CD4-positive, alpha-beta T cell treated with Interleukin-17A for 4 hours (primary cell): ENCODE measurements at places on chromosomes 13 and 19.
A peak's percentile ranks its signal among the peaks of the same experiment; 100 is the strongest.

GRCh38 chr19:11446652-11447301 lies 11.3 kb downstream of the PRKCSH start:
- DNase-seq: peak; percentile 64

DNA sequence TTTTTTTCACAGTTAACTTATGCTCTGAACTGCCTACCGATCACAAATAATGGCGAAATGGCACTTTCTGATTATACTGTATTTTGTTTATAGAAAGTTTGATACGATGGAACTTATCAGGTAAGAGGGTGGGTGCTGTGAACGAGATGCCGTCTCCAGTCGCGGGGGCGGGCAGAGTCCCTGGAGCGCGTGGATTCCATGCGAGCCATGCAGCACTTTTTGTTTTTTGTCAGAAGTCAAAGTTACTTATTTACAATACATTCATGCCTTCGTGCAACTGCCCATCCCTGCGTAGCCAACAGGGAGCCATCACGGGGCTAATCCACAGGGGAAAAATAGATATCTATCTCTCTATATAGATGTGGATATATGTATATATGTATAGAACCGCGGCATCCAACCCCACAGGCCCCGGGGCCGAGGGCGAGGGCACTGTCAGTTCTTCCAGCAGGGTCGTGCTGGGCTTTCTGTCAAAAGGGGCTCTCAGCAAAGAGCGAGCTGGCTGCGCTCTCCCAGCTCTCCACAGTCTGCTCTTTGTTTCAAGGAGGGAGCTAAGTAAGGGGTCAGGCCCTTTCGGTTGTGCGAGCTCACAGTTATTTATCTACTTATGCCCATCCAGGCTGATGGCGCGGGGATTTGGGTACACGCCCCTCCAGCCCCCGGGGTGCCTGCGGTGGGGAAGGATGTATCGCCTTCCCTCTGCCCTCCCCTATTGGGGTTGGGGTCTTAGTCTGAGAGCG lies 3.4 kb downstream of the SLITRK1 start:
- no peak for DNase-seq

- no peak for DNase-seq
Observed at GRCh38 chr13:108302279-108302678, 32.8 kb downstream of the TNFSF13B start.

DNA sequence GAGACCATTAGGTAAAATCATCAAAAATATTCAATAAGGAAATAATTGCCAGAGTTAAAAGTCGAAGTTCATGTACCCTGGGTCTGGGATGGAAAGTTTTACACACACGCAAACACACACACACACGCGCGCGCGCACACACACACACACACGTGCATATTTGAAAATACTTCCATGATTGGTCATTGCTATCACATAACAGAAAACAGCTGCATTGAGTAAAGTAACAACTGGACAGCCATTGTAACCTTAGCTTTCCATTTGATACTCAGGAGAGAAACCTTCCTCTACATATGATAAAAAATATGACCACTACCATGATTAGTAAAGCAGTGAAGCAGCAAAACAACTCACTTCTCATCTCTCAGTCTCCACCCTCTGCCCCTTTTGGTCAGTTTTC lies 490.0 kb upstream of the SGCG start:
- no peak for DNase-seq

- DNase-seq: peak; percentile 84
Observed at GRCh38 chr19:21482863-21483276, 22.5 kb upstream of the ZNF429 start.

DNA sequence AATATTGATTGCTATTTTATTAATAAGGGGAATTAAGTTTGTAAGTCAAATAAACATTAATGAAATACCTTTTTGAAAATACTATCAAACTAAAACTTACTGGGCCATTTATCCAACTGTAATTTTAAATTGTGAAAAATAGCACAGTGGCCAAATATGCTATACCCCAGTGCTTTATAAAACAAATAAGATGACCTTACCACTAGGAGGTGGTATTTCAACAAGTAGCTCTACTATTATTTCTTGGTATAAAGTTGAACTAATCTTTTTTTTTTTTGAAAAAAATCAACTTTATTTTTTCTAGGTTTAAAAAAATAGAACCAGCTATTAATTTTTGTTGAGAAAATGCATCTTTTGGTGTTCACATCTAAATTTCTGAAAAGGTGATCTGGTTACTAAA lies 14.7 kb downstream of the LACC1 start:
- DNase-seq: no peak

- DNase-seq: no peak
Observed at GRCh38 chr13:33270895-33271538, 14.5 kb downstream of the STARD13 start.

- no peak for DNase-seq
Observed at GRCh38 chr19:4744451-4745174, 21.0 kb upstream of the DPP9 start.

- DNase-seq: peak; percentile 5
Observed at GRCh38 chr13:33787051-33787591, 30.8 kb upstream of the RFC3 start.

DNA sequence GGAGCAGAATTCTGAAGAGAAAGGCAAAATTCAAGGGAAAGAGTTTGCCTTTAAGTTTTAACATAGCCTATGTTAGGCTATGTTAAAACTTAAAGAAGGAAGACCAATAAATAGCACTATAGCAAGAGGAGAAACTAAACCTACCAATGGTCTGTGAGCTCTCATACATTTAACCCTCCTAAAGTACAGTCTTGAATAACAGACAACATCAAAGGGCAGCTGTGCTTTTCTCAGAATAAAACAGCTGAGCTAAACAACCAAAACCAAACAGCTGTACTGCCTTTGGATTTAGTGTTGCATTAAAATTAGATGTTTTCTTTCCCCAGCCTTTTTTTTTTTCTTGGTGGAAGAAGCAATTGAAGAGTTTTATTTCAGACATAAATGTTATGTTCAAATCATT lies 34.0 kb downstream of the KLF5 start:
- no peak for DNase-seq

DNA sequence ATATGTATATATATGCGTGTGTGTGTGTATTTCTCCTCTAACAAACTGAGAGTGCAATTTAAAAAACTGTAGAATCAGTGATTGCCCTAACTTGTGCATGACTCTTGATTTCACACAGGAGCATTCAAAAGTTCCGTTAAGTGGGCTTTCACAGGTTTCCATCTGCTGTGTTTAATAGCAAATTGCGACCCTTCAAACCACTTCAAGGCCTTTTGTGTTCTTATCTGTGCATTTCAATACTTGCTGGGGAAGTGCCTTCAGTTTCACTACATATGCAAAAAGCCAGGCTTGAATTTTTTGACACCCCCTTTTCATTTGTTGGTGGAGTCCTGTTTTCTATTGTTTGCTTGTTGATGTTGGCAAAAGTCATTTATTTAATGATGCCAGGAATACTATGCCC lies 158.0 kb downstream of the TM9SF2 start:
- DNase-seq: no peak

GRCh38 chr13:20525601-20526544 lies at the start of gene CRYL1:
Gene CRYL1, minus strand, starts transcription at chr13:20525857. Its CDS starts 63 bp downstream, at chr13:20525794.
- peak; percentile 82 for DNase-seq

DNA sequence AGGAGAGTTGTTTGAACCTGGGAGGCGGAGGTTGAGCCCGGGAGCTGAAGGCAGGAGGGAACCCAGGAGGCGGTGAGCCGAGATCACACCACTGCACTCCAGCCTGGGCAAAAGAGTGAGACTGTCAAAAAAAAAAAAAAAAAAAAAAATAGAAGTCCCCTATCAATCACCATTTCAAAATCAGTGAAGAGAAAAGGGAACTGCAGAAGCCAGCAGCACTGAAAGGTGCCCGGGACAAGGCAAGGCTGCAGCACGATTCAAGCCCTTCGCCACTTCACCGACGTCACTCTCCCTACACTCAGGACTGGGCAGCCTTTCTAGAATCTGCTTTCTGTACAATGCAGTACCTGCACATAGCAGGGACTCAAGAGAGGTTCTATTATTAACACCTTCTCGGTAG lies 21.9 kb upstream of the USP12 start:
- no peak for DNase-seq

GRCh38 chr13:79404361-79404760 lies 1.7 kb downstream of the RBM26 start:
- no peak for DNase-seq

DNA sequence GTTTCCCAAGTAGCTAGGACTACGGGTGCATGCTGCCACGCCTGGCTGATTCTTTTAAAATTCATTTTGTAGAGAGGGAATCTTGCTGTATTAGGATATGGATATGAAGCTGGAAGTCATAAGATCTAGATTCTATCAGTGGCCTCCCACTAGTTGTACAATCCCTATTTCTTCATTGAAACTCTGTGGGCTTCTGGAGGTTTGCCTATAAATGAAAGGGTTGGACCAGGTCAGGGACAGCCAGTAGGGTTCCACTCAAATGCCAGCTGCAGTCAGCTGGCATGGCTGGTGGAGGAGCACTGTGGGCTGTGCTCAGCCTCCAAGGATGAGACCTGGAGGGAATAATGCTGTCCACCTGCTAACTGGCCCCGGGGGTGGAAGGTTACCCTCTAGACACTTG lies 110.2 kb upstream of the GJB6 start:
- no peak for DNase-seq

DNA sequence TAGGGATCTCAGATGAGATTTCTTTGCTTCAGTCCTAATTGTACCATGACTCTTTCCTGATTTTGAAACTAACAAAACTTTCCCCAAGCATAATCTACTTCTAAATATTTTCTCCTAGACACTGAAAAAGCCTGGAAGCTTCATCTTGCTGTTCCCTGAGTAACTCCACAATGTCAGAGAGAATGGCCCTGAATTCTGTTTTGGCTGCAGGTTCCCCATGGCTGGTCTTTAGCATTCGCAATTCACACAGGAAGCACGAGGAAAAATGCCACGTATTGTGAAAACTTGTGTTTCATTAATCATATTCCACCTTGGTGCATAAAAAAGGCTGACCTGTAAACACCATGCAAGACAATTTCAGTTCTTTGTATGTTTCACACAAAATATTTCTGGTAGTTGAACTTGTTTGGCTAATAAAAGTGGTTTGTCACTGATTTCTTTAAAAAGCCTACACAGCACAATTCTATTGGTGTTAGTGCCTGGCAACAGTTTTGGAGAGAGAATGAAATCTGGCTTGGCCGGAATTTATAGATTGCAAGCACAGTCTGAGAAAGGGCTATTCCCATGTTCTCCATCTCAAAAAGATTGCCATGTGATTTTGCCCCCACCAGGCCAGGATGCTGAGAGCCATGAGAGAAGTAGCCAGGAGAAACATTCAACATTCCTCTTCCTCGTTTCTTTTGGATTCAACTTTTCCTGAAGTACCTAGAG lies 367.1 kb downstream of the NDFIP2 start:
- DNase-seq: no peak

GRCh38 chr19:47608969-47609905 lies at the start of gene BICRA:
Gene BICRA, plus strand, starts transcription at chr19:47609134. Its CDS starts 64,441 bp downstream, at chr19:47673575.
- DNase-seq: peak; percentile 84

- DNase-seq: no peak
Observed at GRCh38 chr13:98364647-98365046, 187.6 kb upstream of the RNF113B start.

DNA sequence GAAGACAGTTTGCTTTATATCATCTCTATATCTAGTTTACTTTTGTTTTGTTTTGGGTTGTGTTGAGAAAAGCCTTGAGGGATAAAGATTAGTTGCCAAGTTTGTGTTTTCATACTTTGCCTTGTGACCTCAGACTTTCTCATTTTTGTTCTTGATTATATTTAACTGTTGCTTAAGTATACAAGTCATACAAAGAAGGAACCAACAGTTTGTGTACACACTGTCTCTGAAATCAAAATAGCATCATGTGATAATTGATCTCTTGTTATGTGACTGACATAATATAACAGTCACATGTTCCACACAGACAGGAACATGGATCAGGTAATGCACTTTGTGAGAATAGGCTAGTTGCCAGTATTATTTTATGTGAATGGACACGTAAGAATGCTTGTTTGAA lies 70.8 kb downstream of the SHISA2 start:
- no peak for DNase-seq

GRCh38 chr19:15623711-15624318 lies 8.8 kb downstream of the CYP4F8 start:
- no peak for DNase-seq

DNA sequence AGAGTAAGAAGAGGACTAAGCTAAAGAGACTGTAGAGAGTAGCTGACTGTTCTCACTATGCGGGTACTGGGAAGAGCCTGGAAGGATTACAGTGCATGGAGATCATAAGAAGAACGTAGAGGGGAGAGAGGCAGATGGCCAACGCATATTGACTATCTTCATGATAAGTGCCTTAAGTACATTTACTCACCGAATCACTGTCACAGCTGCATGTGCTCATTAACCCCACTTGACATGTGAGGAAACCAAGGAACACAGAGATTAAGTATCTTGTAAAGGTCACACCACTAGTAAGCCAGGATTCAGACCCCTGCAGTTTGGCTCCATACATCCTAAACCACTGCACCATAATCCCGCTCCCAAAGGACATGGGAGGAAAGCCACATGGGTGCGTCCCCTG lies 34.1 kb downstream of the SMAD9 start:
- no peak for DNase-seq

DNA sequence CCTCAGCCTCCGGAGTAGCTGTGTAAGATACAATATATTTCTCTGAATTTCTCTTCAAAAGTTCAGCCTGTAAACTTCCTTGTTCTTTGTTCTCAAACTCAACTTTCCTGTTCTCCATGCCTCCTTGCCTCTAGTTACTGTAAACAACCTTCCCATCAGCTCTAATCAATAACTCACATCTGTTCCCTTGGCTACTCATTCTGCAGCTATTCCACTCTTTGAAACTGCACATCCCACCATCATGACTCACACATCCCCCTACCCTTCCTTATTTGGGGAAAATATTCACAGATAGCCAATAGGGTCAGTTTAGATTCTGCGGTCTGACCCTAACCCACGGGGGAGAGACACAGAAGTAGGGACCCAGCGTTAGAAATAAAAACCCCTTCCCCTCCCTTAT lies 2.0 kb downstream of the ZNF562 start:
- DNase-seq: no peak

DNA sequence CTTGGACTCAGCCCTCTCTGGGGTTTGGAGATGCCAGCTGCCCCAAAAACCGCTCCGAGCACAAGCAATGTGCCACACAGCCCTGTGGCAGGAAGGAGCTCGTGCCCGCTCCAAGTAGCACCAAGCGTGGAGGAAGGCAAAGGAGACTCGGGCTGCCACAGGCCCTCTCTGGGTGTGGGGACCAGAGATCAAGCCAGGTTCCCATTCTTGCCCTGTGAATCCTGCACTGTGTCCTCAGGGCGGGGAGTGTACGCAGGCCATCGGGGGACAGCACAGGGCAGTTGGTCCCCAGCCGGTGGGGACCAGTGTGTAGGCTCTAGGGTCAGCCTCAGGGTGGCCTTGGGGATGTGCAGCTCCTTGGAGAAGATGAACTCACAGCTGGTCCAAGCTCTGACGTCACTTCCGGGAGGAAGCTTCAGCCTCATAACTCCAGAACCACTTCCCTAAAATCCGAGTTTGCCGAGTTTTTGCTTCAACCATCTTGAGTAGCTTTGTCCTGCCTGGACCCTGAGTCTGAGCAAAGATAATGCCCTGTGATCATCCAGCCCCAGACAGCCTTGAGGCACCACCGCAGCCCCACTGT lies 9.3 kb upstream of the CPAMD8 start:
- no peak for DNase-seq

- DNase-seq: no peak
Observed at GRCh38 chr19:55673465-55673864, 1.6 kb upstream of the EPN1 start.

- DNase-seq: no peak
Observed at GRCh38 chr13:99953138-99953755, 18.3 kb downstream of the ZIC5 start.
